ENCODE measurements at places on chromosomes 16 and 17. TPM values are rescaled to one million over a fixed set of nuclear protein-coding genes. Genes with fewer than 3 reads are reported as not detected.
A peak's percentile ranks its signal among the peaks of the same experiment; 100 is the strongest.

TRAPPC1 gene
- total RNA-seq: 127 TPM

ADORA2B gene
- total RNA-seq: 8.9 TPM

KRTAP4-5 gene
- not detected for total RNA-seq

- no peak for DNase-seq
Measured at GRCh38 chr17:74882517-74883240, 9.9 kb upstream of the FDXR start.

GRCh38 chr16:49015225-49015592 is 266.4 kb downstream of the CBLN1 start:
- DNase-seq: peak; percentile 71

DNA sequence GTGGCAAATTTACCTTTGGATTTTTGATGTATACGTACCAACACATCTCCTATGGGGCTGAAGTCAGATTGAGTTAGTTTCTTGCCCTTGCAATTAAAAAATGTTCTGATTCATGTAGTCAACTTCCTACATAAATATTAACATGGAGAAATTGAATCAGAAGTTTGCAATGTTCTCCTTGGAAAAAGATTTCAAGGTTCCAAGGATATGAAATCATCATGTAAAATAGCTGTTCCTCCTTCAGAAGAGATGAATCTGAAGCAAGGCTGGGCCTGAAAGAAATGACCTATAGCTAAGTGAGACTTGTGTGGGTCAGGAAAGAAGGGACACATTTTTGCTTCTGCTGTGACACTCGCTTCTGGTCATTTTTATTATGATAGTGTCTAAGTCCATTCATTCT is 131.7 kb downstream of the RGS9 start:
- no peak for DNase-seq

DNA sequence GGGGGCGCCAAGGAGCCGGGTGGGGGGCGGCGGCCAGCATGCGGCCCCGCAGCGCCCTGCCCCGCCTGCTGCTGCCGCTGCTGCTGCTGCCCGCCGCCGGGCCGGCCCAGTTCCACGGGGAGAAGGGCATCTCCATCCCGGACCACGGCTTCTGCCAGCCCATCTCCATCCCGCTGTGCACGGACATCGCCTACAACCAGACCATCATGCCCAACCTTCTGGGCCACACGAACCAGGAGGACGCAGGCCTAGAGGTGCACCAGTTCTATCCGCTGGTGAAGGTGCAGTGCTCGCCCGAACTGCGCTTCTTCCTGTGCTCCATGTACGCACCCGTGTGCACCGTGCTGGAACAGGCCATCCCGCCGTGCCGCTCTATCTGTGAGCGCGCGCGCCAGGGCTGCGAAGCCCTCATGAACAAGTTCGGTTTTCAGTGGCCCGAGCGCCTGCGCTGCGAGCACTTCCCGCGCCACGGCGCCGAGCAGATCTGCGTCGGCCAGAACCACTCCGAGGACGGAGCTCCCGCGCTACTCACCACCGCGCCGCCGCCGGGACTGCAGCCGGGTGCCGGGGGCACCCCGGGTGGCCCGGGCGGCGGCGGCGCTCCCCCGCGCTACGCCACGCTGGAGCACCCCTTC is 484 bp downstream of the FZD2 start:
- DNase-seq: no peak

DNA sequence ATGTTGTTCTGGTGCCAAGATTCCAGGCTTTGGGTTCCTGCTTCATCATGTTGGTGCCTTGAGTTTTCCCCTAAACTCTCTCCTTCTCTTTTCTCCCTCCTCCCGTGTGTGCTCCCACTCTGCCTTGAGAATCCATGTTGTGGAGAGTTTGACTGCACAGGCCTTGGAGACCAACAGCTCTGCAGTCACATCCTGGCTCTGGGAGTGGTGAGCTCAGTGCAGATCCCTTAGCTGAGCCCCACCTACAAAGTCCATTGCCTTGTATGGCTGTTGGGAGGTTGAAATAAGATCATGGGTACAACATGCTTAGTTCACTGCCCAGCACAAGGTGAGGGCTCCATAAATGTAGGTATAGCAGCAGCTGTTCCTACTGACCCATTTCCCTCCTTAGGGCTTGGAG is 85.9 kb downstream of the IRX3 start:
- no peak for DNase-seq

GRCh38 chr16:87463722-87464690 is 28.8 kb downstream of the ZCCHC14 start:
- no peak for DNase-seq

DNA sequence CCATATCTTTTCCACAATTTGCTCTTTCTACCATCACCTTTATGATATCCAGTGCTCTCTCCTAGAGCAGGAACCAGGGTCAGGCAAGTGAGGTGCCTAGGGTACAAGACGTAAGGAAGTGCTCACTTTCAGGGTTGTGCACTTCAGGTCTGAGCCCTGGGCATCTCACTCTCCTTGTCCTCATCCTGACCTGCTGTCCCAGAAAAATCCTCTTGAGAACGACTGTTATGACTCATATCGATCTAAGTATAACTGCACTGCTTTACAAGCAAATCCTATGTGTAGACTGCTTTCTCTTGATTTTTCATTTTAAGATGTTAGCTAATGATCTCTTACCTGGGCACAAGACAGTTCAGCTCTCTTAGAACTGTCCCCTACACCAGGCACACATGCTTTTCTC is 100.1 kb downstream of the TMEM100 start:
- DNase-seq: no peak

- no peak for DNase-seq
Measured at GRCh38 chr16:58217311-58217925, 19.5 kb upstream of the CSNK2A2 start.

DNA sequence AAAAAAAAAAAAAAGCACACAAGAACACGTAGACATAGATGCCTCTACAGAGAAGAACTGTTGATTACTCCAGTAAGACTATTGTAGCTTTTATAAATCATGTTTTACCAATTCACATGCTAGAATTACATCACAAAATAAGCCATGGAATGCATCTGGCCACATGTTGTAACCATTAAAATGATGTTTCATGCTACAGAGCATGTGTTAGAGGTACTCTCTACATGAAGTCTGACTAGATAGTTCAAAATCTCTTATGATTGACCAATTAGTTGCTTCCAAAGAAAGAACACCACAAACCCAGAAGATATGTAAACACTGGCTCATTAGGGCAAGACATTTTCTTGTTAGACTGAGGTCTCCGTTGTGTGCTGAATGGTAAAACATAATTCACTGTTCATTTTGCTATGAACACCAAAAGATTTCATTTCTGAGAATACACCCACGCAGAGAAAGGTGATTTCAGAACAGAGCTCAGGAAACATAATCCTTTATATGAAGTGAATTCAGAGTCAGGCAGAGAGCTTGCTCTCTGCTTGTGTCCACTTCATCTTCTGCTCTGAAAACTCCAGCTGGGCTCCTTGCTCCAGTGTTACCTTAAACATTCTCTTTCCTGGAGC is 411.4 kb upstream of the SOX9 start:
- DNase-seq: no peak

DNA sequence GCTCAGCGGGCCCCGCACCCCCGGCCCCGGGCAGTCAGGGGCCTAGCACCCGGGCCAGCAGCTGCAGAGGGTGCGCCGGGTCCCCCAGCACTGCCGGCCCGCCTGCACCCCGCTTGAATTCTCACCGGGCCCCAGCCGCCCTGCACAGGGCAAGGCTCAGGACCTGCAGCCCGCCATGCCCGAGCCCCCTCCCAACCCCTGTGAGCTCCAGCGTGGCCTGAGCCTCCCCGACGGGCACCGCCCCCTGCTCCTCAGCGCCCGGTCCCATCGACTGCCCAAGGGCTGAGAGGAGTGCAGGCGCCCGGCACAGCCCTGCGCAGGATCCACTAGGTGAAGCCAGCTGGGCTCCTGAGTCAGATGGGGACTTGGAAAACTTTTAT is 1.7 kb upstream of the BRCA1 start:
- DNase-seq: no peak

Data from osteocyte (in vitro differentiated cells).